ENCODE measurements at places on chromosomes 13 and 19.

GRCh38 chr19:1967087-1967608 is 26.2 kb downstream of the CSNK1G2 start:
- peak; percentile 15 for DNase-seq

DNA sequence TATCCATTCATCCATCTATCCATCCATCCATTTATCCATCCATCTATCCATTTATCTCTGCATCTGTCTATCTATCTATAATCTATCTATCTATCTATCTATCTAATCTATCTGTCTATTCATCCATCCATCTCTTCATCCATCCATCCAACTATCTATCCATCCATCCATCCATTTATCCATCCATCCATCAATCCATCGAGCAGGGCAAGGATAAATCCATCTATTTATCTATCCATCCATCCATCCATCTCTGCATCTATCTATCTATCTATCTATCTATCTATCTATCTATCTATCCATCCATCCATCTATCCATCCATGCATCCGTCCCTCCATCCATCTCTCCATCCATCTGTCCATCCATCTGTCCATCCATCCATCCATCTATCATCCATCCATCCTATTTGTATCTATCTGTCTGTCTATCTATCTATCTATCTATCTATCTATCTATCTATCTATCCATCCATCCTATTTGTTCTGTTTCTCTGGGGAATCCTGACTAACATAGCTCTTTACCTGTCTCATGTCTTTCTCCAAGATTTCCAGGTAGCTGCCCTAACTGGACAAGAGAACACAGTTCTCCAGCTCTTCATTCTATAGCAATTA is 198.1 kb downstream of the FOXO1 start:
- DNase-seq = no peak

DNA sequence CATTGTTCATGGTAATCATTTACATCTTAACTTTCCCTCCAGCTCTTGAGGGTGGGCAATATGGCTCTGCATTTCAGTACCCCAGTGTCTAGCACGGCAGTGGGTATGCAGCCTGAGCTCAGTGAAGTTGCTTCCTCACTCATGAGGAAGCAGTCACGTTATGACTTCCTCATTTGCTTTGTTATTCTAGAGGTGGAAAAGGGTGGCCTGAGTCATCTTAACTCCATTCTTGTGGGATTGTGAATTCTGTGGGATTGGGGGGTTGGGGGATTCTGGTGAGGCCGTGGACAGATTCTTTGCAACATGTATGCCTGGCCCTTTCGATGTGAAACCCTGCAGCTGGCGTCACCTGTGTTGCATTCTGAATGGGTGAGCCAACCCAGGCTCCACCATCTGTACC is 406.7 kb upstream of the ZNF507 start:
- no peak for DNase-seq

DNA sequence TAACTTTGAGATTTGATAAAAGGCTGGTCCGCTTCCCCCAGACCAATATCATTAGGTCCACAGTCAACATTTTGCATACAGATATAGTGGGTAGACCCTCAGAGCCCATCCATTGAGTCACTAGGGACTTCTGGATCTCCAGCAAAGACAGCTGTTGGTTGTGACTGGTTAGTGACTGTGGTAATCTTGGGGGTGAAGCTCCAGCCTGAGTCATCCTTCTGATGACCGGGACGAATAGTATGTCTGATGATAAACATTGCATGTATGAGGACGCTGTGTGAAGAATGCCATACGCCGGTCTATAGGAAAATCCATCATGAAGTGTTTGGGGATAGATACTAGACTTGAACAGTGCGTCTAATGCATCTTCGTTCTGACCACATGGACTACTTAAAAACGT is 307.0 kb downstream of the UQCRFS1 start:
- no peak for DNase-seq

DNA sequence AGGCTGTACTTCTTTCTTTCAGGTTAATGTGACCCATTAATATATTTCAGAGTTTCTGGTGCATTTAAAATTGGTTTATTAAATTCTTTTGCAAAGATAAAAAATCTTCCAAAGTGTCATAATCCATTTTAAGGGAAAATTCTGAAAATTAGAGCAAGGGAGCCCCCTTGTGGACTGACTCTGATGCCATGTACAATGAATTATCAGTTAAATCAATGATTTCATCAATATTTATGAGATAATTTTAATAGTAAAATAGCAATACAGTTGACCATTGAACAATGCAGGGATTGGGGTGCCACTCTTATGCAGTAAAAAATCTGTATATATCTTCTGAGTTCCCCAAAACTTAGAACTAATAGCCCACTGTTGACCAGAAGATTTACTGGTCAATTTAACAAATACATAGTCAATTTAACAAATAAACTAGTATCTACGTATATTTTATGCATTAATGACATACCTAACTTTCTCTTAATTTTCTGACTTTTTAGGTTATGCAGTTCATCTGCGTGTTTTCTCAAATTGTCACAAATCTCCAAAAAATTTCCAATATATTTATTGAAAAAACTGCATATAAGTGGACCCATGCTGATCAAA is 479.1 kb upstream of the MIR17HG start:
- DNase-seq = no peak

GRCh38 chr19:23437901-23438300 is 42.6 kb upstream of the ZNF91 start:
- no peak for DNase-seq

GRCh38 chr19:12126707-12127106 is 13.4 kb downstream of the ZNF20 start:
- DNase-seq = peak; percentile 7

DNA sequence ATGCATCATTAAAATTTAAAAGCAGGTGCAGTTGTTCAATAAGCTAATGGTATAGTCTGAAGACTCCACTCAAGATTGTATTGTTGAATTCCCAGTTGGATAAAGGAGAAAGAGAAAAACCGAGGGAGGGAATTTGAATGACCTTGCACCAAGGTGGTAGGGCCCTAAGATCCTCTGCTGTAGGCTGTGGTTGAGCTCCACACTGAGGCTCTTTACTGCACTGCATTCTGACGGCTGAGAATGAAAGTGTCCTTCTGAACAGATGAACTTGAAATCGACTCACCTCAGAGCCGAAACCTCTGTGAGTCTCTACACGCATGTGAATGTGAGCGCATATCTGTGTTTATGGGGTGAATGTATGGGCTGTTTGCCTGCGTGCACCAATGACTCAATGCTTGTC is 388.9 kb upstream of the DACH1 start:
- DNase-seq = no peak

DNA sequence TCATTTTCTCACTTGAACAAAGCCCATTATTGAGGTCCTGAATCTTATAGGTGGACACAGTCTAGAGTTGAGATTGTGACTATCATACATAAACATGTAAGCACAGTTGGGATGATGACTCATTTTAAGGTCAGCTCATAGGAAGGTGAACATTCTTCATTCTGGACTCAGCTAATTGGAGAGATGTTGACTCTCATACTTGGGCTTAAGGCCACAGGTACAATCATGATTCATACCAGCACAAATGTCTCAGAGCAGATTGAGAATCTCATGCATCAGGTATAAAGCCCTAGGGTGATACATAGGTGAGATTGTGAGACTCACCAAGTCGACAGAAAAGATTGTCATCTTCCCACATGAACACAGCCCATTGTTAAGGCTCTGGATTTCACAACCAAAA is 62.3 kb upstream of the ZNF724 start:
- DNase-seq = no peak

- no peak for DNase-seq
Observed at GRCh38 chr13:45298206-45298505, 42.8 kb downstream of the TPT1 start.

GRCh38 chr13:80862456-80862855 is 521.5 kb upstream of the SPRY2 start:
- DNase-seq = no peak

- DNase-seq = peak; percentile 76
Observed at GRCh38 chr19:50679177-50680125, 30.2 kb downstream of the C19orf81 start.

DNA sequence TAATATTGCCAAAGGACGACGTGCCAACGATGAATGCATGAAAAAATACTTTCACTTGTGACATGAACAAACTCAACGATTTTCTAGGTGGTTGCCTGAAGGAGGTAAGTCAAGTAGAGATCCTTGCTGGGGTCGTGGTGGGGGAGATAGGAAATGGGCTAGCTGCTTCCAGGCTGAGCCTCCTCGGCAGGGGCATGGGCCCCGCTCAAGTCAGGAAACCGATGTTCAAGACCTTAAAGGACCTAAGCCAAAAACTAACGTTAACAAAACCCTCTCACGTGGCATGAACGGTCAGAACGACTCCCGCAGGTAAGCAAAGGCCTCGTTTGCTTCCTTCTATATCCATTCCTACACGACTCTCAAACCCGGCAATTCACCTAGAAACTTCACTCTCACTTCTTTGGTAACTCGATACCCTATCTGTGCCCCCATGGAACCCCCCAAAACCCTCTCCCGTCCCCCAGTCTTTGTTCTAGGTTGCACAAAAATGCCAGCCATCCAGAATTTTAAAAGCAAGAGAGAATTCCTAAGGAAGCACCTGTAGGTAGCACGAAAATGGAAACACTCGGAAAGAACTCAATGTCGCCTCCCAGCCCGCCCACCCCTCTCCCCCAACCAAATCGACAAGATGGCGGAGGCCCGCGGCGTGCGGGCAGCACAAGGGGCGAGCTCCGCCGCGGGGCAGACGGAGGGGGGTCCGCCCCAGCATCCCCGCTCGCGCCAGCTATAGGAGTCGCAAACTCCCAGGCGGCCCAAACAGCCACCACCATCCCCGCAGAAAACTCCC is 13.6 kb downstream of the ACP4 start:
- DNase-seq = peak; percentile 56

DNA sequence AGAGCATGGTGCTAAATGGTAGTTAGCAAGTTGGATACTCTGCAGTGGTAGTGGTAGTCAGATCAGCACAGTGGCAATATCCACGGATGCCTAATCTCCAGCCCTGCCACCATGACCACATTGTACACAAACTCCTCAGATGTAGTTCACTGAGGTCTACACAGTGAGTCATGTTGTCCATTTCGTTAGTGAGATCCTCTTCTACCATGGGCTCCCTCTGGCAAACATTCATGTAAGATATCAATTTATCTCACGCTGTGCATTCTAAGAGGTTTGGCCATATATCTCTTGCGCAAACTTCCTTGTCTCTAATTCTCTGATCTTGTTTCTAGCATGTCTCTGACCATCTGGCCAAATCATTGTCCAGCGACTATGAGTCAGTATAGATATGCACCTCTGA is 58.2 kb downstream of the POLR1D start:
- no peak for DNase-seq

GRCh38 chr13:39201180-39201579 is 162.9 kb downstream of the NHLRC3 start:
- DNase-seq = no peak

GRCh38 chr13:31739226-31739625 is at the start of gene RXFP2:
RXFP2 (plus strand) TSS chr13:31739526; CDS start chr13:31739613, 87 bp downstream.
- DNase-seq = no peak

- no peak for DNase-seq
Observed at GRCh38 chr19:38848299-38849146, 1.3 kb downstream of the HNRNPL start.

GRCh38 chr19:10686661-10687517 is 14.3 kb upstream of the QTRT1 start:
- DNase-seq = no peak

- DNase-seq = no peak
Observed at GRCh38 chr13:22154041-22154440, 483.2 kb downstream of the FGF9 start.

- no peak for DNase-seq
Observed at GRCh38 chr19:33465371-33465770, 56.2 kb downstream of the PEPD start.

- no peak for DNase-seq
Observed at GRCh38 chr19:37346091-37346490, 24.8 kb upstream of the ZNF527 start.

- no peak for DNase-seq
Observed at GRCh38 chr19:42426643-42427042, 545 bp downstream of the LIPE start.

- no peak for DNase-seq
Observed at GRCh38 chr19:14441041-14441938, 8.2 kb downstream of the PKN1 start.

DNA sequence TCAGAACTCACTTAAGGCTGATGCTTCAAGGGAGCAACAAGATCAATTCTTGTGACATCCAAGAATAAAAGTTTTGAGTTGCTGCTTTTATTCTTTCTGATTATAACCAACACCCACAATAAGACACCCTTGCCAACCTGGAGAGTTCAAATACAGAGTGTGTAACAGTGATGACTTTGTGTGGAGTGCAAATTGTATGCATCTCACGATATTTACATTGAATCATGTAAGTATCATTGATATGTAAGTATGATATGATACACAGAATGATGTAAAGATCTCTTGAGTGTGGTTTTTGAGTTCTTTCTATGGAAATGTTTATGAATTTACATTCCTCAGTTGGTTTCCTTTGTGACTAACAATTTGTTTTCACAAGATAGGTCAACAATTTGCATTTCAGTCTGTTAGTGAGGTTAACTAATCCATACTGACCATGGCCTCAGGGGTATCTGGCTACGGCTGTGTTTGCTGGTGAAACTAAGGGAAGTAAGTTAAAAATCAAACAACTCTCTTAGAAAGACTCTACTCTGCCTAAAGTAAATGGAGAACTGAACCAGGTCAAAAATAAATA is 12.4 kb downstream of the LHFPL6 start:
- DNase-seq = no peak

DNA sequence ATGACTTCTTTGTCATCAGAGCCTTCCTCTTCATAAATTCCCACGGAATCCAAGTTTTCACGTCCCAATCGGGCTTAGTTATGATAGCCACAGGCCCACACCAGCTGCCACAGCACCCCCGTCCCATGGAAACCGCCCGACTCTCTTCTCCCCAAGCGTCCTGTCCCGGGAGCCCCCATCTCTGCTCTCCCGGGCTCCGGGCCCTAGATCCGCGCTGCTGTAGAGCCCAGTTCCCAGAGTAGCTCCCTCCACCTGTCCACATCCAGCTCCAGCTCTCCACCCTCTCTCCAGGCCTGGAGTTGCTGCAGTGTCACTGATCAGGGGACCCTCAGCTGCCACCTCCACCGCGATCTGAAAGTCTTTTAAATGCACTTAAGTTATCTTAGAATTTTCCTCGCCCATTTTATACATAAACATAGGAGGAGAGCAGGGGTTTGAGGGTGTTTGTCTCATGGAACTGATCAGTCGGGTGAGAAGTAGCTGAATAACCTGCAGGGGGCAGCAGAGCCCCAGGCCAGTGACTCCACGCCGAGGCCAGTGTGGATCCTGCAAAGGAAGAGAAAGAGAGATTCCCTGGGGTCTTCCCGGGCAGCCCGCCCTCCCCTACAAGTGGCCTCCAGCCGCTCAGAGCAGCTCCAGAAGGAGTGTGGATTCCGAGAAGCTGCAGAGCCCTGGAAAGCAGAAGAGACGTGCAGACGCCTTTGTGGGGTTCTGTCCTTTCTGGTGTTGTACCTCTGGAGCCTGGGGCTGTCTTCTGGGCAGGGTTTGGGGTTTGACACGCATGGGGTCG is 1.1 kb upstream of the ZNF763 start:
- DNase-seq = peak; percentile 74

DNA sequence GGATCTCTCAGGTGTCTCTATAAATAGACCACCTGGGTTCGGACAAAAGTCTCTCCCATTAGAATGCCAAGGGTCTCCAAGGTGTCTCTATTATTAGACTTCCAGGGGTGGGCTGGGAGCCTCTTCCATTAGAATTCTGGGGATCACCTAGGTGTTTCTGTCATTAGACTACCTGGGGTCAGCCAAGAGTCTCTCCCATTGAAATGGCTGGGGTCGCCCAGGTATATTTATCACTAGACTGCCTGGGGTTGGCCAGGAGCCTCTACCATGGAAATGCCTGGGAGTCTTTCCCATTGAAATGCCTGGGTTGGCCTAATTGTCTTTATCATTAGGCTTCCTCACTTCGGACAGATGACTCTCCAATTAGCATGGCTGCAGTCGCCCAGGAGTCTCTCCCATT is 1565.5 kb downstream of the UQCRFS1 start:
- DNase-seq = no peak

Data from activated naive CD4-positive, alpha-beta T cell treated with Interleukin-2 at 50 U/mL for 16 hours (primary cell).